ENCODE measurements at places on chromosomes 6 and 20.

DNA sequence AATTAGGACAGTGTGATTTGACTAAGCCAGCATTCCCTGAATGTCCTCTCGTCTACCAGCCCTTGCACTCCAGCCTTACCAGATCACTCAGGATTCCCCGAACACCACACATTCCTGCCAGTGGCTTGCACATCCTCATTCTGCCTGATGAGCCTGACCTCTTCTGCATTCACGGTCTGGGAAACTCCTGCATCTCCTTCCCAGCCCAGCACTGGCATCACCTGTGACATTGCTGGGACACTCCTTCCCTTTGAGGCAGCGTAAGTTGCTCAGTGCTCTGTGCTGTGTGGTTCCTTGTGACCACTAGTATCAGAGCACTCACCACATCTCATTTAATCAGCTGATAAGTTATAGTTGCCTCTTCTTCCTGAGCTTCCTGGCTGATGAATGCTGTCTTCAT lies 17.3 kb downstream of the NCOA7 start:
- DNase-seq, result no peak

GRCh38 chr6:51619042-51619799 lies 468.2 kb downstream of the PKHD1 start:
- DNase-seq, result no peak

DNA sequence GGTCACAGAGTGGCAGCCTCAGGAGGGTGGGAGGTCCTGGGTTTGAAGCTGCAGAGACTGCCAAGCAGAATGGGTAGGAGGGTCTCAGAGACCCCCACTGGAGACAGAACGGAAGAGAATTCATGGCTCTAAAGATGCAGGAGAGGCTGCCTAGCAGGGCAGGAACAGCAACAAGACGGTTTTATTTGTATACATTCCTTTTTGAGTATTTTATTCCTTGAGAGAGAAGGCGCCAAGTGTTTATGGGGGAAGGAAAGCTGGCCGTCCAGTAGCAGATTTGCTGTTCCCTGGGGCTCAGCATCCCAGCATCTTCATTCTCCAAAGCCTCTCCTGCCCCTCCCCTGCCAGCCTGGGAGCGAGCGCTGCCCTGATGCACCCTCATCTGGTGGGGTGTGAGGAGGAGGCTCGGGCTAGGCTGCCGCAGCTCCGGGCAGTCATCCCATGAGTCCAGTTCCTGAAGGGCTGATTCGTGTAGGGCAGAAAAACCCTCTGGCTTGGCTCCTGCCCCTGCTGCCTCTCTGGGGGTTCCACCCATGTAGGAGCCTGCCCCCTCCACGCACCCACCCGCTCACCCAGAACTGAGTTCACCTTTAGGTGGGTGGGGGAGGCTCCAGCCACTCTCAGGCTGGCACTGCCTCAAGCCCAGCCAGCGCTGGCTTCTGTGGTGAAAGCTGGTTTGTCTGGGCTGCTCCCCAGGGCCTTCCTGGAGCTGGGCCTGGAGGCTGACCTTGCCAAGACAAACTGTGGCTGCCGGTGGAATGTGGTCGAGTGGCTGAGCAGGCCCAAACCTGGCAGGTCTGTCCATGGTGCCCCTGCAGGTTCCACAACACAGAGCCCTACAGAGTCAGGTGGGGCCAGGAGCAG lies 32.4 kb downstream of the CPXM1 start:
- no peak for DNase-seq

GRCh38 chr20:14488756-14489479 lies 151.5 kb upstream of the FLRT3 start:
- DNase-seq, result no peak

- DNase-seq, result no peak
These were observed 218.8 kb upstream of the MMS22L start for GRCh38 chr6:97501853-97502252.

- no peak for DNase-seq
These were observed 279.4 kb upstream of the SPTLC3 start for GRCh38 chr20:12729326-12729725.

Measured in effector memory CD4-positive, alpha-beta T cell (primary cell).